Hindlimb muscle (tissue), 1 donor: ENCODE measurements at places on chromosomes 13 and 19.
A peak's percentile ranks its signal among the peaks of the same experiment; 100 is the strongest.

DNA sequence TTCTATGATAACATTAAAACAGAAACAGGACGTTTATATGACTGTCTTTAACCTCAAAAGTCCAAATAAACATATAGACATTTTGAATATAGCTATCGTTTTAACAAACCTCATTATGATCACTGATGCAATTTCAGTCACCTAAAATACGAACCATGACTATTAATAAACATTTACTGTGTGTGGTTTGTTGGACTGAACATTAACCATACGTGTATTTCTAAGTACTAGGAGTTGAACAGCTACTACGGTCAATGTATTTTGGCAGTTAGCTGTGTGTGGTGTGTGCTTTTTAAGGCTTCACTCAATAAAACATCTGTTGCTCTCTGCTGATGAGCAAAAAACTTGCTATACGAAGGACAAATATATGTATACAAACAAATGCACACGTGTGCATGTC, 281.4 kb downstream of the ABCC4 start:
- no peak for DNase-seq

DNA sequence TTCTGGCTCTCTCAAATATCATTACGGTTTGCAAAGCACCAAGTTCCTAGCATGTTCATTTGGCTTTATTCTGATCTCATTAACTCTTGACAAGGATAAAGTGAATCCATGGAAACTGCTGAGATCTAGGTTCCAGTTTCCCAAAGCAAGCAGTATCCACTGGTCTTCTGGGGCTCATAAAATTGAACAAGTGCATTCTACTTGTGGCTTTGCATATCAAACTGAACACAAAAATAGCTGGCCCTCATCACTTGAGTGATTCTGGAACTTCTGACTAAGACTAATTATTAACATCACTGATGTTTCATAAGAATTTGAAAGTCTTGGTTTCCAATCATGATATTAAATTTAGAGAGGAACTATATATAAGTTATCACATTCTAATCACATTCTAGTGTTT, 6.3 kb upstream of the KCTD12 start:
- no peak for DNase-seq

DNA sequence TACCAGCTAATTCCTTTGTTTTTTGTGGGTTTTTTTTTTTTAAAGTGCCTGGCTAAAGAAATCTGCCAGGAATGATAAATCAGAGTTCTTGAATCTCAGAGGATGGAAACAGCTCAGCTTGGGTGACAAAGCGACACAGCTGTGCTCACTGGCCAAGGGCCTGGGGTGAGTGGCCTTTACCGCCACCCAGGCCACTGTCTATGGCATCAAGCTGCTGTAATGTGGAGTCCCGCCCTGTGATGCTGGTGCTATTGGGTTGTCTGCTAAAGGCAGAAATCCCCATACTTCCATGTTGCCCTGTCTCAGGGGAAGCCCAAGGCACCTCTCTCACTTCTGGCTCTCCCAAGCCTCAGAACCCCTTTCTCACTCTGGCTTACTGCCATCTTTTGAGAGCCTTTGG, 82.6 kb upstream of the FARP1 start:
- no peak for DNase-seq

- DNase-seq: no peak
Observed at GRCh38 chr19:47754206-47755064, 9.1 kb downstream of the NOP53 start.

- no peak for DNase-seq
Observed at GRCh38 chr13:52345048-52345447, 60.9 kb downstream of the THSD1 start.

GRCh38 chr13:95902741-95903140, 150.5 kb downstream of the UGGT2 start:
- no peak for DNase-seq

DNA sequence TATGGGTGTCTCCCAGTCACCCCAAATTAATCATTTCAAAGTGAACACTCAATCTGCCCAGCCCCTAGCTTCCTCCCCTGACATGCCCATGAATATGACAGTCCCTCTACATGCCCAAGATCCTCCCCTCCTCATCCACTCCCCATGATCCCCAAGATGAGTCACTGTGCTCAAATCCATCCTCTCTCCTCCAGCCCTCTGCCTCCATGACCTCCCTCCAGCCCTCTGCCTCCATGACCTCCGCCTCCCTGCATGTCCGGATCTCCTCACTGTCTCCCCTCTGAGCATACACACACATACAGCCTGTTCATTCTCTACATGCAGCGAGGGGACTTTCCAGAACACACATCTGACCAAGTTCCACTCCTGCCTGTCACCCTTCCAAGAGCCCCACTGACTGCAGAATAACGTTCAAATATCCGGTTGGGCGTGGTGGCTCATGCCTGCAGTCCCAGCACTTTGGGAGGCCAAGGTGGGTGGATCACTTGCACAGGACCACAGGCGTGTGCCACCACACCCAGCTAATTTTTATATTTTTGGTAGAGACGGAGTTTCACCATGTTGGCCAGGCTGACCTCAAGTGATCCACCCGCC, 18.4 kb upstream of the FEM1A start:
- no peak for DNase-seq

DNA sequence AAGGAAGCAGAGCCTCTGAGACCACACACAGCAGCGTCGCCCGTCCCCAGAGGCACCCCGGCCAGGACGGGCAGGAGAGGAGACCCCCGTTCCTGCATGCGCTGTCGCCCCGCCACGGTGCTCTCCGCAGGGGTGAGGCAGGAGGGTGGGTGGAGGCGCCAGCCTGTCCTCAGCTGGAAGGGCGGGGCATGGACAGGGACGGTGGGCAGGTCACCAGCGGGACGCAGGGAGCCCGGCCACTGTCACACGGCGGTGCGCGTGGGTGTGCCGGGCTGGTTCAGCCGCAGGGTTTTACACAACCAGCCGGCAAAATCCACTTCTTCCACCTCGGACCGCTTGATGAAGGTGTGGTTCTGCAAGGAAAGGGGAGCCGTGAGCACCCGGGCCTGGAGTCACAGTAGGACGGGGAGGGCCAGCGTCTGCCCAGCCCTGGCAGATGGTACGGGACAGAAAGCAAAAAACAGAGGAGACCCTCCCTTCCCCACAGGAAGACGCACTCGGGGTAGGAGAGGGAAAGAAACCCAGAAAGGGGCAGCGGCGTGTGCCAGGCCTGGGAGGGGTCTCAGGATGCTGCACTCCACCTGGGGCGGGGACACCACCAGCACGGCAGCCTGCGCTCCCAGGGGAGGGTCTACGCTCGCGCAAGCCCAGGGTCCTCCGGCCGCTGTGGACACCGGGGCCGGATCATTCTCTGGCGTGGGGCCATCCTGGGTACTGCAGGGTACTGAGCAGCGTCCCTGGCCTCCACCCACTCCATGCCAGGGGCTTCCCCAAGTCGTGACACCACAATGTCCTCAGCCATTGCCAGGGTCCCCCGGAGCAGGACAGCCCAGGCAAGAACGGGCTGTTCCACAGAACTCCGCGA, 23.9 kb upstream of the ZBTB7A start:
- no peak for DNase-seq

GRCh38 chr13:113854238-113855011, 9.5 kb downstream of the GAS6 start:
- DNase-seq: peak; percentile 40

GRCh38 chr19:3738477-3739220, 22.8 kb downstream of the APBA3 start:
- no peak for DNase-seq

- no peak for DNase-seq
Observed at GRCh38 chr19:48630296-48631063, 6.7 kb downstream of the DBP start.

GRCh38 chr19:41376241-41376997, at the start of gene TMEM91:
TMEM91 (plus strand) TSS chr19:41376533; CDS start chr19:41378310, 1,777 bp downstream.
- no peak for DNase-seq

DNA sequence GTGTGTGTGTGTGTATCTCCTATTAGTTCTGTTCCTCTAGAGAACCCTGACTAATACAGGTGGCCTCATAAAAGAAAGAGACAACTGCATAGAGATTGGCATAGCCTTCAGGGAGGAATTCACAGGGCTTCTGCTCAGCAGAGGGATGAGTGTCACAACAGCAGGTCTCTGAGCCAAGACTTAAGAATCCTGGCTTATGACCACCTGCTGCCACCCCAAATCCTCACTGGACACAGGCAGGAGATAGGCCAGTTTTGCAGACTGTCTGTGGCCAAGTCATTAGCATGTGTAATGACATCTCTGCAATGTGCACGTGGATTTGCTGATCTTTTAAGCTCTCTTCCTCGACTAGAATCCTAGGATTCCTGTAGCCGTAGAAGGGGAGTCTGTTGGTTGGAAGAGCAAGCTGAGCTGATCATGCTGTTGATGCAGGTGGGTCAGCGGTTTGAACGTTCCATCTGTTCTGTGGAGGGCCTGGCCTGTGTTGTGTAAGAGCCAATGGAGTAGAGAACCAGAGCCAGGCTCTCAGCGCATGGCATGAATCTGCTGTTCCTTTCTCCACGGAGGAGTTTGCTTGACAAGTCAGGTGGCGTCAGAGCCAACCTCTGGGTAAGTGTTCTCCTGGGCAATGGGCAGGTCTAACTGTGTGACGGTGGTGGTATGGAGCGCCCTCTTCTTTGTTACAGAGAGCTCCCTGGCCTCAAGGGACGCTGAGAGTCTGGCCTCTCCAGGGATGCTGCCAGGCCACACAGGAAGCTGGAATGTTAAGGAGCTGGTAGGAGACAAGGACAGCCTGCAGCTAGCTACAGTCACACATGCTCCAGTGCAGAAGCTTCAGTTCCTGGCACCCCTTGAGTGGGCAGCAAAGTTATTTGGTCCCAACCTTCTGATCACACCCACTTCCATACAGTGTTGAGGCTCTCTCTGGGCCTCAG, 503.1 kb downstream of the FOXO1 start:
- no peak for DNase-seq

DNA sequence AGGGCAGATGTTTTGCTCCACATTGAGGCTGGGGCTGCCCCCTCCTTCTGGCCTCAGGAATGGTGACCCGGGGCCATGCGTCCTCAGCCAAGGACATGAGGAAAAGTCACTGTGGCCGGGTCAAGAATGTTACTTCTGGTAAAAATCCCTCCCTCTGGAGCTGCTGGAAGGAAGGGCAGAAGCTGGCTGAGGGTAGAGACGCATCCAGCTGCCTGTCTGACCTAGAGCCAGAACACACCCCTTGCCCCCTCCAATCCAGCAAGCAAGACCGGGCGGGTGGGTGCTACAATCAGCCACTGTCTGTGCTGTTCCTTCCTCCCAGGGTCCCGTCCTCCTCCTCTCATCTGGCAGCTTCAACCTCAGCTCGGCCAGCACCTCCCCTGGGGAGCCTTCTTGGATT, 59.0 kb downstream of the PTPRS start:
- DNase-seq: peak; percentile 65

DNA sequence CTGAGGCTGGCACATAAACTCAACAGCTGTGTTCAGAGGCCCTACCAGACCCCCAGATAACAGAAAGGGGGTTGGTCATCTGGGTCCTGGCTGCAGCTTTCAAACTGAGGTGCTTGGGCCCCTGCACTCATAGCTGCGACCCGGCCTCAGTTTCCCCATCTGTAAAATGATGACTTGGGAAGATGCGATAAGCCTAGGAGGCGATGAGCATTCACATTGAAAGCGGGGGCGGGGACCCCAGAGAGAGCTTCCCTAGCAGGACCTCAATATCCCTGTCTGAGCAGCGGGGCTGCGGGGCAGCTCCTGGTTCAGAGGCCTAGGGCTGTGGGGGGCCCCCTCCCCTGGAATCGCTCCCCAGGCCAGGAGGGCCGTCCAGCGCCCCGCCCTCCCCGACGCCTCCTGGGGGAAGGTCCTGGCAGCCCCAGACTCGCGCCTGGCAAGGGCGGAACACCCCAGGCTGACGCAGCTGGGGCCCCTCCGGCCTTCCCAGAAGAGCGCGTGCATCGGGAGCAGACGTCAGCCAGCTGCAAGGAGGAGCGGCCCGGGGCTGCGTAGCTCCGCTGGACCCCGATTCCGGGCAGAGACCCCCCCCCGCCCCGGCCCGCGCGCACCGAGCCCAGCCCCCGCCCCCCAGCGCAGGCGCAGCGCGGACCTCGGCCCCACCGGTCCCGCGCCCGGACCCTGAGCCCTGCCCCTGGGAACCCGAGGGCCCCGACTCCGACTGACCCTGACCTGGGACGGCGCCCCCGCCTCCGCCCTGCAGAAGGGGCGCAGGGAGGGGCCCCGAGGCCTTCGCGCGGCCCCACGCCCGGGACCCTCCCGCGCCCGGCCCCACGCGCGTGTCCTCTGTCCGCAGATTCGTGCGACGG, 3.5 kb downstream of the FSTL3 start:
- peak; percentile 84 for DNase-seq

DNA sequence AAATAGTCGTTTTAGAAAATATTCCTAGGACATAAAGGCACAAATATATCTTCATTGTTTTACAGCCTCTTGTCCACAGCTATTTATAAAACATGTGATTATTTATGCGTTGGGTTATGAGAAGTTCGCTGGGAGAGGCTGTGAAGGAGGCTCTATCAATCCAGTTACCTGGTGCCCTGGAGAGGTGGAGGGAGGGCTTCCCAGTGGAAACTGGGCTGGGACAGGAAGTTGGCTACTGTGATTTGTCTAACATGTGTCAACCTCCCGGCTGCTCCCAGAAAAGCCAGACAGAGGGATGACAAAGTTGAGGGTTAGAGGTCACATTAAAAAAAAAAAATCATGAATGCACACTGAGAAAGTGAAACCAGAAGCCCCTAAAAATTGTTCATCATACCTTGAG, 346.5 kb downstream of the ZNF536 start:
- DNase-seq: no peak

GRCh38 chr19:35044317-35045117, 3.0 kb downstream of the HPN start:
- DNase-seq: no peak

- no peak for DNase-seq
Observed at GRCh38 chr19:13355356-13355755, 150.9 kb downstream of the CACNA1A start.

GRCh38 chr13:110336681-110337080, 29.6 kb downstream of the COL4A2 start:
- DNase-seq: no peak
